Stimulated activated CD8-positive, alpha-beta memory T cell treated with anti-CD3 and anti-CD28 coated beads, Interleukin-7, amount 100 ng/mL, for 24 hours (primary cell): ENCODE measurements at places on chromosomes 4 and X.

DNA sequence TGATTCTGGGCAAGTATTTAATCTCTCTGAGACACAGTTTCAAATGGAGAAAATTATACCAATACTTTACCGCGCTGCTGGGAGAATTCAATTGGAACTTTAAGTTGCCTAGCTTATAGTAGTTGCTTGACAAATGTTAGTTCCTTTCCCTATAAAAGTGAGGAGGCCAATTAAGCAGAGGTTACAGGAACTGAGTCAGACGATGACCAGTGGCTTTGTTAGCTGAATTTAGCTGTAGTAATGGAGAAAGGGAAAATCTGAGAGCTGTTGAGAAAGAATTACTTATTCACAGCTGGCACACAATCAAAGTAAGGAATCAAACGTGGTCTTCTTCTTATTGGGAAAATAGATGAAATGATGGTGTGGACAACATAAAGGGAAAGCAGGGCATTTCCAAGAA, 29.6 kb downstream of the SMARCA1 start:
- no peak for DNase-seq

GRCh38 chr4:96936886-96937285, 1097.0 kb downstream of the PDHA2 start:
- DNase-seq, result no peak

DNA sequence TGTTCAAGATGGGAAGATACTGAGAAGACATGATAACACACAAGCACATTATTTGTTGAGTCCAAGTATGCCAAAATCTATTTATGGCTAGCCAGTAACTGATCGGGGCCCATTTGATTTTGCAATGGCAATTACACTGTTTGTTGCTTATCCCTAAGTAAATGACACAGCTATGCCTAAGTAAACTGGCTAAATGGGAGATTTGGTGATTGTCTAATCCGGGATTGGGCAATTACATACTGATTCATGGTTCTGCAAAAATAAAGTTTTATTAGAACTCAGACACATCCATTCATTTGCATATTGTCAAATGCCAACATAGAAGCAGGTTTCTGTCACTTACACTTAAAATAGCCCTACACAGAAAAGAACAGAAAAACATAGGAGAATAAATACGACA, 140.2 kb upstream of the TBL1X start:
- no peak for DNase-seq

DNA sequence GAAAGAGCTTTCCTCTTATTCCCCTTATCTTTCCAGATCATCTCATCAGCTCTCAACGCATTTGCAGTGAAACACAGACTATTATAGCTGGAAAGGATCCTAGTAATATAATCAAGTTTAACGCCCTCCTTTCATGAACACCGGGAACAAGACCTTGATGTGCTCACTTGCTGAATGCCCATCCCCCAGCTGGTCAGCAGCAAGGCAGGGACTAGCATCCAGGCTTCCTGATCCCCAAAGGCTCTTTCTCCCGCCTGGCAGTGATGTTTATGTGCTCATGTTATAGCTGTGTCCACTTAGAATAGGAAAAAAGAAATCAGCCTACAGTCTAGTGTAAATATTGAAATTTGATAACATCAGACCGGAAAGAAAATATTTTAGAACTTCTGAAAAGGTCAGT, 24.6 kb downstream of the GPC4 start:
- DNase-seq, result no peak

GRCh38 chr4:148261848-148262247, 180.4 kb downstream of the NR3C2 start:
- DNase-seq, result no peak

GRCh38 chrX:30657196-30658161, 4.3 kb downstream of the GK start:
- no peak for DNase-seq

GRCh38 chrX:139875841-139876240, 57.0 kb downstream of the ATP11C start:
- DNase-seq, result no peak

DNA sequence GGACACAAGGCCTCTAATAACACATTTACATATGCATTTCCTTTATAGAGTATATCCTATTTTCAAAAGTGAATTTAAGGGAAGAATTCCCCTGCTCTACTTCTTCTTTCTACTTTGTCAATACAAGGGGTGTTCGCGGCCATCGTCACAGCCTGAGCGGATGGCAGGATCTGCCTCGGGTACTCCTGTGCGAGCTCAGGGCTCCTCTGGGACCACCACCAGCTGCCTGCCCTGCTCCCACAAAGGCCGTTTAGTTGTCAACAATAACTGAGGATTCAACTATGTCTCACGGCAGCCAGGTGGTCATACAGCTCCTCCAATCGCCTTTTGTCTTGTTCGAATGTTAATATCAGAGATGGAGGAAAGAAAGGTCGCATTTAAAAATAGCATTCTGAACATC, 228.2 kb upstream of the TENM3 start:
- DNase-seq, result no peak

- no peak for DNase-seq
These were observed 10.6 kb upstream of the ELF4 start for GRCh38 chrX:130120746-130121504.

- DNase-seq, result peak; percentile 4
These were observed 847 bp downstream of the PI4K2B start for GRCh38 chr4:25234390-25235370.

GRCh38 chrX:119399772-119400101, 601 bp downstream of the SLC25A43 start:
- no peak for DNase-seq

DNA sequence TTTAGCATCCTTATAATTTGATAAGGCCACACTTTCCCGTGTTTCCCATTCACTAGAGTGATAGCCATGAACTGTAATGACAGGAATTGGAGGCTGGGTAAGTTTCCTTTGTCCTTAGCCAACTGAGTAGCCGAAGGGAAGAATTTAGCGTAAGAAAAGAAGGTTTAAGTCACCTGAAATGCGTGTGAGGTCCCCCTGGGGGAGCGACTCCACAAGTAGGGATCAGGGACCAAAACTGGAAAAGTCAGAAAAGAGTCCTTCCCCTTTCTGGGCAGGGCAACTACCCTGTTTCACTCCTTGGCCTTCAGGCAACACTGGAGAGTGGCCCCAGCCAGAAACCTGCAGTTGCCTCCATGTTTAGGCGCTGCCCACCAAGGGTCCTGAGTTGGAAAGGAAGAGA, 81.6 kb upstream of the MED14 start:
- DNase-seq, result no peak

DNA sequence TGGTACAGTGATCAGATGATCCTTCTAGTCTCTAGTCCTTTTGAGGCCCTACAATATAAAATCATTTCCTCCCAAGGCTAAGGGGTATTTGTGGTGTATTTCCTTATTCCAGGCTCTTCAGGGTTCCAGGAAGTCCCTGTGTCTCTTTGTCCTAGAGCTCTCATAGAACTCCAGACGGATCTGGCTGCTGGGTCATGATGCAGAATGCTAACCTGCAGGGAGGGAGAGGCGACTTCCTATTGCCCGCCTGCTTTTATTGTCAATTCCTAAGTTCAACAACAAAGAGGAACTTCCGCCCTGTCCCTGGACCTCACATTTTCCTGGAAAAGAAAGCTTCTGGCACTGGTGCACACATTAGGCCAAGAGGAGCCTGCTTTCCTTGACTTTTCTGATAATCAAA, 45.9 kb upstream of the ZNF827 start:
- DNase-seq, result no peak

DNA sequence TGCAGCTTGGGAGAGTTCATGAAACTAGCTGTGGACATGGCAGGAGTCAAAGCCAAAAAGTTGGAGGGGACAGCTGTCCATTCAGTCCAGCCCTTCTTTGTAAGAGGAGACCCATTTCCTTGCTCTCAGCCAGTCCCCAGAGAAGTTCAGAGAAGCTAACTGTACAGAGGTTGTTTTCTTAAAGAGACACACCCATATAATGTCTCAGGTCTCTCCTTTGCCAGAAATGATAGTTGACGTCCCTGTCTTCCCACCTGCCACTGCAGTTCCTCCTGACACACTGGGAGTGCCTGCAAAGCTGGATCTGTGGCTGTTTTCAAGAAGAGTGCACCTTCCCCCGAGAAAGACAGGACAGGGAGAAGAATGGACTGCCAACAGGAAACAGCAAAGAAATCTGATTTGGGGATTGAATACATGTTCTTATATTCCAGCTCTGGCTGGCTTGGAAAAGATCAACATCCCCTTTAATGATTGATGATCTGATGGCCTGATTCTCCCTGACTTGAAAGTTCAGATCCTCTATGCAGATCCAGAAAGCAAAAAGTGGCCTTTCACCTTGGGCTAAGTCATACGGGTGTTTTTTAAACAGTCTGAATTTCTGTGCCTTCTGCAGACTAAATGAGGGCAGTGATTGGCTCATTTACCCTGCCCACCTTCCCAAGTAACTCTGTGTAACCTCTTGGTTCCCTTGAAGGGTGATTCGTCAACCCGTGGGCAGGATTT, 87.2 kb downstream of the MAOA start:
- no peak for DNase-seq

DNA sequence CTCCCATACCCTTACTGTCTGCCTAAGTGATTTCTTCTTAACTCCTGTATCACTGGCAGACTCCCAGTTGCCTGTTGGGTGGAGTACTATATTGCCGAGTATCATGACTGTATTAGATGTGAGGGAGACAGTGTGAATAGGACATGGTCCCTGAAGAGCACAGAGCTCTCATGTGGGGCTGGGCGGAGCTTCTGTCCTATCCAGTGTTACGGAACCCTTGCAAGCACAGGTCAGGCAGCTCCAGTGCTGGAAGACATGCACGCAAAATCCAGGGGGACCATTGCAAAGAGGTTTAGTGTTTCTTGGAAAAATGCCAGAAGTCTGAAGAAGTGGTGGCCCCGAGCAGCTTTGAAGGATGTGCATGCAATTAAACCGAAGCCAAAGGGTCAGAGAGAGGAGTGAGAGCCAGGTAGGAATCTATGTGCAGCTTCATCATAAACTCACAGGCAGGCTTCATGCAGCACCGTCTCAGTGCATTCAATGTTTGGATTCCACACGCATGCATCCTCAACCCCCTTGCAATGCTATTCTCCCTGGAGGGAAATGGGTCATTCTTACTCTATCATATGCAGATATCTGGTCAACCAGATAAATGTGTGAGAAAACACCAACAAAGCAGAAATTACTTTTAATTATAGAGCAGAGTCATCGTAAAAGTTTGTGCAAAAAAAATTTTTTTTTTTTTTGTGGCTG, 49.7 kb upstream of the DHRSX start:
- DNase-seq, result no peak

DNA sequence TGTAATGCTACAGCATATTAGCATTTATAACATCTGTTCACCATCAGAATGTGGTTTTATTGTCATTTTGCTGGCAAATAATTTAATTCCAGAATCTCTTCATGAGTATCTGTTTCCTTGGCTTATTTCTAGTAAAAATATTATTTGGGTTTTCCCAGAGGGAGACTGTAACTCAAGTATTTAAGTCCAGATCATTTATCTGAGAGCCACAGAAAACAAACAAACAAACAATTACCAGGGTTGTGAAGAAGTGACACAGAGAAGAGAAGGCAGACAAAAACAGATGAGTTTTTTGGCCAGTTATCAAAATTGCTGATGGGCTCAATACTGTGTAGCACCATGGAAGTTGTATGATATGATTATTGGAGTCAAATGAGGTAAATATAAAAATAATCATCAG, 515.1 kb downstream of the TECRL start:
- no peak for DNase-seq

DNA sequence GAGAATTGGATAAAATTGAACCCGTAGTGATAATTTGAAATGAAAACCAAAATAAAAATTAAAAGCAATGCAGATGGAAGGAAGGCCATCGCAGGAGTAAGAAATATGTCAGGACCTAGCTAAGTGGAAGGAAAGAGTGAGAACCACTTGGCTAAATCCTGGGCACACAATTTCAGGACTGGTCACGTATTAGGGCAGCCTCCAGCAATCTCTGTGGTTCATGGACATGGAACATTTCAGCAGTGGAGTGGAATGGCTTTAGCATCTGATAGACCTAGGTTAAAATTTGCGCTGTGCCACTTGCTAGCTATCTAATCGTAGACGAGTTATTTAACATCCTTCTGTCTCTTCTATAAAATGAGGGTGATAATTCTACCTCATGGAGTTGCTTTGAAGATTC, 71.1 kb downstream of the DCK start:
- no peak for DNase-seq

- no peak for DNase-seq
These were observed 662.8 kb downstream of the TLL1 start for GRCh38 chr4:166535865-166536264.

- DNase-seq, result no peak
These were observed 107.8 kb upstream of the SCML1 start for GRCh38 chrX:17629519-17629918.

GRCh38 chrX:3697220-3697684, 16.2 kb downstream of the PRKX start:
- no peak for DNase-seq

DNA sequence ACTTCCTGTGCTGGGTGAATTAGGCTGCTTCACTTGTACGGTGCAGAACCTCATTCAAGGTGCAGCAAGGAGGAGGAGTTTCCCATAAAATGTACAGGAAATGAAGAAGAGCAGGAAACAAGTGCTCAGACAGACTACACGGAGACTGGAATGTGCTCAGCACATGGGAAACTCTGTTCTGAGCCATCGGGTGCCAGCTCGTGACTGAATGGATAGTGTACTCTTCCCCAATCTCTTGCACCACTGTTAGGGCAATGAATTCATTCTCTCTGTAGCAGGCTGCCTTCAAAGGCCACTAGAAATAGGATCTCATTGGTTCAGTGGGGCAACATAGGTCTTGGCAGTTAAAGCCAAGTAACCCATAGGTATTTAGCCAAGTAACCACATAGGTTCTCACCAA, 200.0 kb upstream of the LDB2 start:
- DNase-seq, result no peak

GRCh38 chr4:135573251-135573650, 1371.7 kb upstream of the PABPC4L start:
- DNase-seq, result no peak

GRCh38 chrX:16822723-16823122, 36.5 kb downstream of the TXLNG start:
- DNase-seq, result no peak

DNA sequence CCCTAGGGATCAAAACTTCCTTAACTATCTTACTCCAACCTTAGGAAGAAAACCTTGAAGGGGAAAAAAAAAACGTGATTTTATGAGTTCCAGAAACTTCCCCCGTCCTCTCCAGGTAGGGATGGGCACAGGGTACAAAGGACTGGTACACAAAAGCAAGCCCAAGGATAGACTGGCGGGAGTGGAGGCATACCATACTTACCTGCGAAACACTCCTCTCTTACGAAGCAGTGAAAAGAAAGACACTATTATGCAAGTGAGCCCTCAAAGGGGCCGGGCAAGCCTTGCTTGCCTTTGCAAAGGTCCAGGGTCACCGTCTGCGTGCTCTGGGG, 651 bp downstream of the TSPAN6 start:
- no peak for DNase-seq
